ENCODE measurements at places on chromosomes 16 and 17.

DNA sequence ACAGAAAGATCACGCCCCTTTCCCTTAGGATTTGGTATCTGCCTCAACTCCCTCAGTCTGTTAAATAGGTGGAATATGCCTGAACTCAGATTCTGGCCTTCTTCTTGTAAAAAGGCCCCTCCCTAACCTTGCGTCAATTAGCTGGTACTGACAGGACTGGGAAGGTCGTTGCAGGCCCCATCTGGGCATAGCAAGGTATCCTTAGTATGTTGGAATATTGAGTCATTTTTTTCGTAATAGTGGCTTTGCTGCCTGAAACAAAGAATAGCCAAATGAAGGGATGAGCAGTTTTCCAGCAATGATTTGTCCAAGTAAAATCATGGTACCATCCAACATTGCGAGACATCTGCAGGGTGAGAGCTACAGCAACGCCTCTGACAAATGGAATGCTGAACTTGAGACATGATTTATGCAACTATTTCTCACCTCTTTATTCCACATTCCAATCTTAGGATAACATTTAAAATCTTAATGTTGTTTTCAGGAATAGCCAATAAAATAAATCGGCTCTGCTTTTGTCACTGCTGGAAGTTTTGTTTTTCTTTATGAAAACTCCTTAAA lies 39.3 kb upstream of the BRD7 start:
- no peak for DNase-seq

DNA sequence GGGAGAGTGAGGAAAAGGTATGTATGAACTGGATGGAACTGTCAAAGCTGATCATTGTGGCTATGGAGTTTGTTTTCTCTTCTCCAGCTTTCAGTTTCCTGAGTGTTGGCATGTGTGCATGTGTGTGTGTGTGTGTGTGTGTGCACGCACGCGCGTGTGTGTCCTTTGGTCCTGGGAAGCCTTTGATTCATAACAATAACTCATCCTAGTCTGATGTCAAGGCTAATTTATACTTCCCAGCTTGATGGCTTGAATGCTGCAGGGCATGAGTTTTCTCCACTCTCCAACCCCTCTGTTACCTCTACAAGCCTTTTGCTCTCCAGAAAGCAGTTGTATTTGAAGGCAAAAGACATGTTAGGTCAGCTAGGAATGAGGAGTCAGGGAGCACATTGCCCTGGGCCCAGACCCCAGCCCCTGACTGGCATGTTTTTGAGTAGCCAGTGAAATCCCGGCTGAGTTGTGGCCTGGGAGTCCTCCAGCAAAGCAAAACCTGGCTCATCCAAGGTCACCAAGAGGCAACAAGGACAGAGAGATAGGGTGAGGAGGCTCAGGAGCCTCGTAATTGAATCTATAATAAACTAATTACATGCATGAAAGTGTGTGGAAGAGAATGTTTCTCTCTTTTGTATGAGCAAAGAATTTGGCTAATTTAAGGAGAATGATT lies 8.9 kb upstream of the CDC42EP4 start:
- peak; percentile 78 for DNase-seq

- no peak for DNase-seq
These were observed 13.9 kb downstream of the TSPOAP1 start for GRCh38 chr17:58314706-58315015.

- DNase-seq = peak; percentile 74
These were observed 366.2 kb upstream of the TNRC6C start for GRCh38 chr17:77592106-77592865.

DNA sequence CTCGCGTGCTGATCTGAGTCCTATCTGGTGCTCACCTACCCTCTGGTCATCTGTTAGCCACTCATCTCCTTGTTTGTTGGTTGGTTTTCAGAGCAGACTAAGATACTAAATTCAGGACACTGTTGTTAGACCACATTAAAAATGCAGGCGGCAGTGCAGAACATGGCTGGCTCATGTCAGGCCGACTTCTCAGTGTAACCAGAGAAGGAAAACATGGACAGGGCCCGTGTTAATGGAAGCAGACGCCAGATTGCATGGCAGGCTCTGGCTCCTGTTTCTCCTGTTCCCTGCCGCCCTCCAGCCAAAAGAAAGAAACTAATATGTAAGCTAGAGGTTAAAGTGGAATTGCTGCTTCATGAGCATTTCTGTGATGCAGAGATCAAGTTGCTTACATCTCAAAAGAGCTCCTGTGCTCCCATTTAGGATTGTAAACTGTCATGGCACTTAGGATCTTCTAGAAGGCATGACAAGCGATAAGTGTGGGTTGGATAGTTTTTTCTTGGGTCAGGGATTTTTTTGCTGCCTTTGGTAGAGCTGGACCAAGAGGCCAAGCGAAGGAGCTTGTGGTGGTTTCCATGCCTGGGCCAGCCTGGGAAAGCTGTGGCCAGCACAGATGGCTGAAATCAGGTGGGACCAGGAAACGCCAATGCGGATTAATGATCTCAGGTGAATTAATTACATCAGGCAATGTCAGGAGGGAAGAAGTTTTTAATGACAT lies 56.1 kb downstream of the YPEL2 start:
- peak; percentile 72 for DNase-seq

GRCh38 chr16:86344881-86345280 lies 165.4 kb upstream of the FOXF1 start:
- DNase-seq = no peak

- no peak for DNase-seq
These were observed 42.3 kb downstream of the C16orf82 start for GRCh38 chr16:27108826-27109665.

- no peak for DNase-seq
These were observed 2.5 kb downstream of the KRT32 start for GRCh38 chr17:41464682-41465081.

- no peak for DNase-seq
These were observed 14.1 kb upstream of the SPATA32 start for GRCh38 chr17:45276031-45276430.

DNA sequence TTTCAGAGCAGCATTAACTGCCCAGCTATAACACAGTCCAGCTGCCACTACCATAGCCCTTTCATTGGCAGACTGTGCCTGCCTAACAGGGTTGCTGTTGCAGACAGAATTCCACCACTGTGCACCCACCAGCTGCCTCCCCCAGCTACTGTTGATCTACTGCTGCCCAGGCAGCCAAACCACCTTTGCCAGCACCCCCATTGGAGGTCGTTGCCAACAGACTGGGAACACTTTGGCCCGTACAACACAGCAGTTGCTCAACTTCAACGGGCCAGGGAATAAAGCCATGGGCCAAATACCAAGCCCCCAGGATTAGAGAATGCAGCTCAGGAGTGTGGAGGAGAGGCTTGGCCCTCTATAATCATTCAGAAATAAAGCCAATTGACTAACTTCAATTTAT lies 473.6 kb downstream of the CDH11 start:
- DNase-seq = no peak

DNA sequence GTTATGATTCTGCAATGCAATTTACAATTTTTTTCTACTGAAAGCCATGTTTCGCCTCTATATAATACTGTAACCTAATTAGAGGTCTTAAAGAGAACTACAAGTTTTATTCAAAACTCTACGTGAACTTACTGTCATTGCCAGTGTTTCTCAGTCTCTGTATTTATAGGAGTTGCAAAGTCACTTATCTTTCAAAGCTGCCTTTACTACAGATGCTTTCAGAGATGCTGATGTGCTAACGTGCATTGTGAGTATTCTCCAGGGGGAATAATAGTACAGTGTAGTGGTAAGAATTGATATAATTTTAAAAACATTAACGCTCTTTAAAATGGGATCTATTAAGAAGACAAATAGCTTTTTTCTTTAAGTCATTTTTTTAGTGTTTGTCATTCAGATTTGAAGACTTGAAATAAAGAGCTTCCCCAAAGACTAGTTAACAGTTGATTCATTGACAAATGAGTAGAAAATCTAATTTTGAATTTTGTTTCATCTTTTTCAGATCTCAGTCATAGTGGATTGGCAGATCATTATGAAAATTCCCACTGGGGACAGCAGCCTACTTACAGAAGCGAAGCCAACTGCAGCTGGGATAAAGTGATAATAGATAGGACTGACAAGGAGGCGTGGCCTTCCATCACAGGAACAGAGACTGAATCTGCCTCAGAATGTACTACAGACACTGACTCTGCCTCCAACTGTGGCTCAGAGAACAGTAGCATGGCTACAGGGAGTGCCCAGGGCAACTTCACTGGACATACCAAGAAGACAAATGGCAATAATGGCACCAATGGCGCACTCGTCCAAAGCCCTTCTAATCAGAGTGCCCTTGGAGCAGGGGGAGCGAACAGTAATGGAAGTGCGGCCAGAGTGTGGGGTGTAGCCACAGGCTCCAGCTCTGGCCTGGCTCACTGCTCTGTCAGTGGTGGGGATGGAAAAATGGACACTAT lies 79.9 kb downstream of the TMC6 start:
- DNase-seq = no peak

DNA sequence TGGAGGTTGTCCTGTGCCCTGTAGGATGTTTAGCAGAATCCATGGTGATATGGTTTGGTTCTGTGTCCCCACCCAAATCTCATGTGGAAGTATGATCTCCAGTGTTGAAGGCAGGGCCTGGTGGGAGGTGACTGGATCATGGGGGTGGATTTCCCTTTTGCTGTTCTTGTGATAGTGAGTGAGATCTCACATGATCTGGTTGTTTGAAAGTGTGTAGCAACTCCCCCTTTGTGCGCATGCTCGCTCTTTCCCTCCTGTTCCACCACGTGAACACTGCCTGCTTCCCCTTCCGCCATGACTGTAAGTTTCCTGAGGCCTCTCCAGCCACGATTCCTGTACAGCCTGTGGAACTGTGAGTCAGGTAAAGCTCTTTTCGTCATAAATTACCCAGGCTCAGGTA lies 61.9 kb downstream of the ARHGAP17 start:
- DNase-seq = no peak

DNA sequence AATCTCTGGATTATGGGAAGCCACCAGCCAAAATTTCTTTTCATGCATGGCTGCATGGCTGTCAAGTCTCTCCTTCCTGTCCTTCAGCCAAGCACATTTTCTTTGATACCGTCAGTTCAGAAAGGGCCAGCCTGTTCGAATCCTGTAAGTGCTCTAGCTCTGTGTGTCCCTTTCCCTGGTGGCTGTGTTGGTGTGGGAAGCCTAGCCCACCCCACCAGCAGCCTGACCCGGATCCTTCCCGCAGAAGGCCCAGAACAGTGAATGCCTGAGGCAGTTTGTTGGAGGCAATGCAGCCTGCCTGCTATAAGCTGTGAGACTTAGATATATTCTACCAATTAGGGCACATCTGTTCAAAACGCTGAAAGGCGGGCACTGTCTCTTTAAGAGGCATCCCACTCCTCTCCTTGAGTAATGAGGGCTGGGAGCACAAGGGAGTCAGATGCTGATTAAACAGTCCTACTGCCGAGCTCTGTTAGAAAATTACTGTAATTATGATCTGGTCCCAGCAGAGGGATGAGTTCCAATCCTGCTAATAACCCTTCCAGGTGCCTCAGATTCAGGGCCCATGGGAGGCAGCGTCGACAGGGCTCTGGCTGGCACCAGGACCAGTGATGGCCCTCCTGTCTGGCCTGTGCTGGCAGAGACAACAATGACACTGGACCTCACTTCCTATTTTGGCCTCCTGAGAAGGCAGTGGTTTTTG lies 18.4 kb downstream of the SNX11 start:
- peak; percentile 84 for DNase-seq

DNA sequence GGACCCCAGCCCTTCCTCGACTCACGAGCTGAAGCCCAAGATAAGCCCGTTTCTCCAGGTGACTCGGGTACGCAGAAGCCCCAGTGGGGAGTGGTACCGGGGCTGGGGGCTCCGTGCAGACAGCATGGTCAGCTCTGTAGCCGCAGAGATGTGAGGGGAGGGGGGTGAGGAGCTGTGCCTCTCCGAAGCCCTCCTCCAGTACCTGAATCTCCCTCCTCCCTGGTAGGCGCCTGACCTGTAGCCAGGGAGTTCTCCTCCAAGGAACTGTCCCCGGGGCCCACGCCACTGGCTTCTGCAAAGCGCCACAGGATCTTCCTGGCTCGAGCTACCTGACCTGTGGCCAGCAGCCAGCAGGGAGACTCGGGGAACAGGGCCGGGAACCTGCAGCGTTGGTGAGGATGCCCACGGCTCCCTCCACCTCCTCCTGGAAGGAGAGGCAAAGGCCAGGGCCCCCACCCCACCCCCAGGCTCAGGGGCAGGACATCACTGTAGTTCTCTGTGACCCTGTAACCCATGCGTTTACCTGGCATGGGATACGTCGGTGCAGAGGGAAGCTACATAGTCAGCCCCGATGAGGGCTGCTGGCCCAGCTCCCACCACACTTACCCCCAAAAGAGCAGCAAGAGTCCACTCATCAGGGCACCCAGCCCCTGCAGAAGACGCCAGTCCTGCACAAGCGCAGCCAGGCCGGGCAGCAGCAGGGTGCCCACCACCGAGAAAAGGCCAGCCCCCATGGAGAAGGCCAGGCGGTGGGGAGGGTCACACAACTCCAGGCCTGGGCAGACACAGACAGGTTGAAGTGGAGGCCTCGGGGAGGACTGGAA lies 1.7 kb downstream of the SLC22A31 start:
- DNase-seq = no peak

GRCh38 chr16:86322806-86323205 lies 187.5 kb upstream of the FOXF1 start:
- DNase-seq = no peak

DNA sequence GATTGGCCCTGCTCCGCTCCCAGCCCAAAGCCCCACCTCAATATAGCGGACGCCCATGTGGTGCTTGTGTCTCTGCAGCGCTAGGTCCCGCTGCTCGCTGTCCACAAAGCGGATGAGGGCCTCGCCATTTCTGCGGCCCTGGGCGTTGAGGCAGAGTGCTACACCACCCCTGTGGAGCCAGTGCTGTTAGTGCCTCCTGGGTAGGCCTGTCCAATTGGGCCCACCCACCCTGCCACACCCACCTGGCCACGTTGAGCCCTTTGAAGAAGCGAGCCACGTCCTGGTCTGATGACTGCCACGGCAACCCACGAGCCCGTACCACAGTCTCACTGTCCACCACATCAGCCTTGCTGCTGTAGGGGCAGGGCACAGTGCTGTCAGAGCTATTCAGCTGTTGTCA lies 3.6 kb downstream of the ESRP2 start:
- no peak for DNase-seq

- no peak for DNase-seq
These were observed 378.3 kb downstream of the CDH13 start for GRCh38 chr16:83004868-83005652.

DNA sequence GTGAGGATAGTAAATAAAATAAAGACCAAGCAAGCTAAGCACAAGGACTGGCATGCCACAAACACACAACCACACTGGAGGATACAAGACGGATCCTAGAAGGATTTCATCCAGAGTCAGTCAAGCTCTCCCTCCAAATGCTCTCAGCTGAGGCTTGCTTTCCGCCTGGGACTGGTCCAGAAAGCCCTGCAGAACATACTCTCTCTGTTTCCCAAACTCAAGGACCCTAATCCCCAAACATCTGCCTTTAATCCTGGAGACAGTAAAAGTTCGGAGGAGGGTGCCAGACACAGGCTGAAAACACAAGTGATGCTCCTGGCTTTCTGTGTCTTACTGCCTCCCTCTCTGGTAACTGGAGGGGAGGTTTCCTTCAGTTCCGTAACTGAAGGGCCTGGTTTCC lies 5.3 kb upstream of the HSD11B2 start:
- DNase-seq = no peak

- no peak for DNase-seq
These were observed 249.4 kb downstream of the SNX29 start for GRCh38 chr16:12225806-12226465.

- peak; percentile 67 for DNase-seq
These were observed 133.1 kb downstream of the SNX11 start for GRCh38 chr17:48240562-48241130.

Data from NCI-H69 (cell line).